ENCODE measurements at places on chromosomes 3 and 15. TPM values are rescaled to one million over a fixed set of nuclear protein-coding genes. Genes with fewer than 3 reads are reported as not detected.

Gene CCDC39
- total RNA-seq = not detected

Gene RPP25
- total RNA-seq = 2.1 TPM

Gene TMC3
- 0.20 TPM for total RNA-seq

Gene CHRNA7
- 1.6 TPM for total RNA-seq

Gene PLCL2
- 18.6 TPM for total RNA-seq

GRCh38 chr3:78116874-78117273, 1077.0 kb downstream of the ROBO2 start:
- no peak for DNase-seq

- no peak for DNase-seq
These were observed at the start of gene TRIM69 for GRCh38 chr15:44736181-44736765. Gene TRIM69 (plus strand): TSS chr15:44736528. CDS start chr15:44736705, 177 bp downstream.

GRCh38 chr3:181694805-181695660, 16.7 kb upstream of the SOX2 start:
- peak; percentile 29 for DNase-seq

- no peak for DNase-seq
These were observed 516.4 kb downstream of the GBE1 start for GRCh38 chr3:81245043-81245442.

- no peak for DNase-seq
These were observed 5.6 kb downstream of the LIMD1 start for GRCh38 chr3:45599984-45600650.

- DNase-seq = no peak
These were observed 303.5 kb upstream of the GADL1 start for GRCh38 chr3:31197941-31198340.

GRCh38 chr15:34701536-34701935, 53.3 kb downstream of the GJD2 start:
- no peak for DNase-seq

GRCh38 chr3:170024581-170024980, 13.2 kb upstream of the GPR160 start:
- no peak for DNase-seq

- no peak for DNase-seq
These were observed 565 bp upstream of the ZNF621 start for GRCh38 chr3:40524222-40524567.

- no peak for DNase-seq
These were observed 20.8 kb upstream of the CNTN6 start for GRCh38 chr3:1072041-1072440.

DNA sequence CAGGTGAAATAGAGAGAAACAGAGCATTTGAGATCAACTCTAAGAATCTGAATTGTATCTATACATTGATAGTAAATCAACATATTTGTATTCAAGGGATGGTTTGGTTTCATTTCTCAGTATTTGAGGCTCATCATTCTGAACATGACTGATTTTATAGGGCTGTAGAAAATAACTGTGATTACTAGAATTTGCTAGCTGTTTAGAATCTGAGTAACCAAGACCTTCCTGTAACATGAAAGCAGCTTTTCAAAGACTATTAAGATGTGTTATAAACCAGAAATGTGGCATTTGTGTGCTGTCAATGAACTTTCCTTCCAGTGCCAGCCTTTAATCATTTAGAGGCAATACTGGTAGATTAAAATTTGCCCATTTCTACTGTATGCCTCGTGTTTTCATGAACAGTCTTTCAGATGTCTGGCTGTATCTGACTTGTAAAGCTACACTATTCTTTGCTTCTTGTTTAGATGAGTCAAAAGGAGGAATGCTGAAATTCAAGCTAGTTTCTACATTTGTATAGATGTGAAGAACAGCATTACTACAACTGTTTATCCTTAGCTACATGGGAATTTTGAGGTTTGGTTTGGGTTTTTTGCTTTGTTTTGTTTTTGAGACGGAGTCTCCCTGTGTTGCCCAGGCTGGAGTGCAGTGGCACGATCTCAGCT, 137.3 kb upstream of the BHLHE40 start:
- DNase-seq = no peak

Data from skin of body (tissue), 3 donors.